Astrocyte (in vitro differentiated cells and primary cell): ENCODE measurements at places on chromosomes 5 and 9.
A peak's percentile ranks its signal among the peaks of the same experiment; 100 is the strongest.

DNA sequence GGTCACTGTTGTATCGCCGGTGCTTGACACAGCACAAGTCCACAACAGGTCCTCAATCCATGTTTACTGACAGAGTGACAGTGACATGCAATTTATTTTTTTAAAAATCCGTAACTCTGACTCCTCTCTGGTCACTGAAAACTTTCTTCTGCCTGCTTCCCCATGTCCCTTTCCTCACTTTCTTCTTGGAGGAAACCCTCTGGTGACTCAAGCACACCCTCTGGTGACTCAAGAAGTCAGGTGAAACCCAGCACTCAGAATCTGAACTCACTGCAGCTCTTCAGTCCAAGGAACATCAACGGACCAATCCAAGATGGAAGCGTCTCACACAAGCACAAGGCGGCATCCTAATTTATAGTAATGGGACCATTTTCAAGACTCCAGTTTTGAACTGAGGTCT, 245.9 kb downstream of the FSTL4 start:
- DNase-seq, result no peak
- no peak overlapping the region for H3K27ac ChIP-seq
- no peaks in the 10 kb centered on the region for H3K4me1 ChIP-seq
- H3K27me3 ChIP-seq, result peaks cover 5% of the 10 kb centered on the region
- H3K36me3 ChIP-seq, result no peaks in the 10 kb centered on the region
- H3K4me3 ChIP-seq, result no peak overlapping the region

DNA sequence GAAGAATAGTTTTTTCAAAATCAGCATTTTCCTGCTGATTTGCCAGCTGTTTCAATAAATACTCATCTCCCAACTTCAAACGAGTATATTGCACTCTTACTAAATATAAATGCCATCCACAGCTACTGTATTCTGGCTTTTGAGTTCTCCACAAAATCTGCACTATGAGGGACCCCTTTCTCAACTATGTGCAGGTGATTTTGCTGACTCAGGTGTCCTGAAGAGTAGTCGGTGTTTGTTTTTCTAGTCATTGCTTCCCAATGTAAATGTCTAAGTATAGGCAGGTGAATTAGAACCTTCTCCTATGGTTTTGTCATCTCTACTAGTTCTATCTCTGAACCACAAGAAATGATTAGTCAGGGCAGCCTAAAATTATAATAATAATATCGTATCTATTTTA, 616.8 kb upstream of the MEF2C start:
- no peaks in the 10 kb centered on the region for H3K36me3 ChIP-seq
- H3K27me3 ChIP-seq, result no peaks in the 10 kb centered on the region
- H3K4me3 ChIP-seq, result no peak overlapping the region
- H3K27ac ChIP-seq, result no peak overlapping the region

DNA sequence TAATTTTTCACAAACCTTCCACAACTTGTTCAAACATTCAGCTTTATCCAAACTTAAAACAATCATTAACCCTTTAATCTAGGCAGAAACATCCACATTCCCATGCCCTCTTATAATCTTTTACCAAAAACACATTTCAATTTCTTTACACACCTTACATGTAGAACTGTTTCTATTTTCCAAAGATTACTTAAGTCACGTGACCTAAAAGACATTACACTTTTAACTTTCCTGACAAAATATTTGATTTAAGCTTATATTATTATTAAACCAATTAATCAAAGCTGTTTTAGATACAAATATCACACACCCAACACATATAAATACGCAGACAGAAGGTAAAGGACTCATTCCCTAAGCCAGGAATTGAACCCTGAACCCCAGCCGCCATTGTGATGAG, 21.0 kb upstream of the MRPS30 start:
- DNase-seq, result no peak
- no peak overlapping the region for H3K4me3 ChIP-seq
- H3K27ac ChIP-seq, result no peak overlapping the region
- H3K36me3 ChIP-seq, result no peaks in the 10 kb centered on the region
- no peaks in the 10 kb centered on the region for H3K4me1 ChIP-seq

- no peak overlapping the region for H3K4me3 ChIP-seq
- no peak for DNase-seq
- H3K27ac ChIP-seq, result no peak overlapping the region
Observed at GRCh38 chr9:98698856-98699255, 9.9 kb downstream of the GABBR2 start.

- no peaks in the 10 kb centered on the region for H3K36me3 ChIP-seq
- no peak overlapping the region for H3K27ac ChIP-seq
- no peak for DNase-seq
Observed at GRCh38 chr5:57179262-57180200, 5.7 kb downstream of the GPBP1 start.

DNA sequence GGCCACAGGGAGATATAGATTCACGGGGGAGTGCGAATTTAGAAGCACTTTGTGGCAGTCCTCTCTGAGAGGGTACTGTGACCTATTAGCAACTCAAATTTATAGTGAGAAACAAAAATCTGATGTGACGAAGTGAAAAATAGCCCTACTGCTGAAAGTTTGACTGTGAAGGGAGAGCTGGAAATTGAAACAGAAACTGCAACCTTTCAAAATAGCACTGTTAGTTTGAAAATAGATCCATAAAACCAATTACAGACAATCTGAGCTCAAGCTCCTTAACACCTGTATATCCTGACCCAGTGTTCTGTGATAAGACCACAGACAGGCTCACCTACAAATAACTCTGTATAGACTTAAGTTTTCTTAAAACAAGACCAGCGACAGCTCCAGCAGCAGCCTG, 420.1 kb downstream of the IRX1 start:
- no peak overlapping the region for H3K4me3 ChIP-seq
- no peaks in the 10 kb centered on the region for H3K36me3 ChIP-seq
- DNase-seq, result no peak
- H3K27me3 ChIP-seq, result no peaks in the 10 kb centered on the region

- no peaks in the 10 kb centered on the region for H3K27me3 ChIP-seq
- H3K27ac ChIP-seq, result no peak overlapping the region
- peaks cover 8% of the 10 kb centered on the region for H3K4me1 ChIP-seq
- no peak overlapping the region for H3K4me3 ChIP-seq
- H3K36me3 ChIP-seq, result no peaks in the 10 kb centered on the region
Observed at GRCh38 chr5:145497052-145497451, 338.1 kb downstream of the PRELID2 start.

- no peak overlapping the region for H3K27ac ChIP-seq
- no peaks in the 10 kb centered on the region for H3K4me1 ChIP-seq
- no peak overlapping the region for H3K4me3 ChIP-seq
Observed at GRCh38 chr5:1065891-1066650, 45.8 kb downstream of the SLC12A7 start.

DNA sequence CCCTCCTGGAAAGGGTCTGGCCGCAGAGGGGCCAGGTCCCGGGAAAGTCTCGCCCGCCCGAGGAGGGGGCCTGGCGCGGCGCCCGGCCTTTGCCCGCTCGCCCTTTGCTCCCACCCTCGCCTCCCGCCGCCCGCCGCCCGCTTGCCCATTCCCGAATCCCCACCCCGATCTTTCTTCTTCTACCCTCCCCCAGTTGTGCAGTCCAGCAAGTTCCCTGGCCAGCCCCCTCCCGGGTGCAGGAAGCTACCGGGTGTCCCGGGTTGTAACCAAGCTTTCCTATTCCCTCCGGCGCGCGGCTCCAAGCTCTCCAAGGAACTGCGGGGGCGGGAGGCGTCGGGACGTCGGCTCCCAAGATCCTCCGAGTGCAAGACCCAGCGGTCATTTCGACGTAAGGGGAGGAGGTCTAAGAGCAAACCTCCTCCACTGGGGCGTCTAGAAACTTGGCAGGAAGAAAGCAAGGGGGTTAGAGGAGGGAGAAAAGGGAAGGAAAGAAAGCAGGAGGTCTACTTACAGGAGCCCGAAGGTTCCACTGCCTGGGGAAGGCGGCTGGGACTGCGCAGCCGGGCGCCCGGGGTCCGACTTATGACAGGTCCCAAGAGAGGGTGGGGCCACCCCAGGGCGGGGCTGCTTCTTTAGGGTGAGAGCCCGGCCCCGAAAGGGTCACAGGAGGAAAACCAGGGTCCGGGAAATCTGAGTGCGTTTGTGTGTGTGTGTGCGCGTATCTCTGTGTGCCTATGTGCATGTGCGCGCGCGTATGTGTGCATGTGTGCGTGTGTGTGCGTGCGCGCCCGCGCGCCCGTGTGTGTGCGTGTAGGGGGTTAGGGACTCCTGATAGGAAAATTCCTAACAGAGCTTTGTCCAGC, at the start of gene PTGR1:
PTGR1 (minus strand) TSS at position 556 of the 863 bp plus-strand sequence. CDS start 2,225 bp downstream, outside the sequence.
- H3K36me3 ChIP-seq, result peaks cover 11% of the 10 kb centered on the region
- H3K4me3 ChIP-seq, result peak within 1 kb of the TSS; percentile 70
- DNase-seq, result peak; percentile 85
- no peaks in the 10 kb centered on the region for H3K27me3 ChIP-seq

DNA sequence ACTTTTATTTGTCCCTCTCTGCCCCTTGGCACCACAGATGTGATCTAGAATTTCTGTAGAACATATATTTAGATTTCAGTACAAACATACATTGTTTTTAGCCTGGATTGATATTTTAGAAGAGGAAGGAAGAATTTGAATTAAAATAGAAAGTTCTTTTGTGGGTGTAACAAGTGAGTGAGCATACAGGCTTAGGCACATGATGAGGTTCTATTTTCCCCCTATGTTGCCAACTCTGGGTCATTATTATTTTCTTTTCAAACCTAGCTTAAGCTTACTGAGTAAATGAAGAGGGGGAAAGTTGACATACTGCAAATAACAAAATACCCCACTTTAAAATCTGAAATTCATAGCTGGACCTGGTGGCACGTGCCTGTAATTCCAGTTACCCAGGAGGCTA, 102.9 kb downstream of the GCNT1 start:
- no peaks in the 10 kb centered on the region for H3K36me3 ChIP-seq
- H3K27me3 ChIP-seq, result no peaks in the 10 kb centered on the region
- no peak for DNase-seq
- peaks cover 22% of the 10 kb centered on the region for H3K4me1 ChIP-seq

- no peaks in the 10 kb centered on the region for H3K36me3 ChIP-seq
- peak; percentile 67 for DNase-seq
- no peak overlapping the region for H3K27ac ChIP-seq
- H3K4me3 ChIP-seq, result no peak overlapping the region
- peaks cover 26% of the 10 kb centered on the region for H3K4me1 ChIP-seq
Observed at GRCh38 chr9:14198841-14199455, 115.0 kb downstream of the NFIB start.

DNA sequence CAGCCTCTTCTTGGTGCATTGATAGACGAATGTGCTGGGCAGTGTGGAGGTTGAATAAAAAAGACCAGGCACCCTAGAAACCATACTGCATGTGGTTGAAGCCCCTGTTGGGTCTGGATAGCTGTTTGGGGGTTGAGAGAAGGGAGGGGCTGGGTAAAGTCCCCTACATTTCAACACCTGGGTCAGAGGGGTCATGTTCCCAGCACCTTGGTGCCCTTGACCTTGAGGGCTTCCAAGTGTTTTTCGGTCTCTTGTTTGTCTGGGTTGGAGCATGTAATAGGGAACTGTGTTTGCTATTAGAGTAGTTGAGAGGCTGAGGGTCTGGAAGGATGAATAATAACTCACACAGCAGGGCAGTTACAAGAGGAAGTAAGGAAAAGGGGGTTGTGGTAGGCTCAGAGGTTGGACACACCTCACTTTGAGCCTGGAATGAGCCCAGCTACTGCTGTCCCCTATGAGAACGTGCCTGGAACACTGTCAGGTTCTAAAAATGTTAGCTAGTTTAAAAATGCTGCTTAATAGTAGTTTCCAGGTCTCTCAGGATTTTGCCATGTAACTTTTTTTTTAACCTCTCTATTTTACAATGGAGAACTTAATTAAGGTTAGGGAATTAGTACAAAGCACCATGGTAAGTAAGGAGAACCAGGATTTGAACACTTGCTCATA, 155.2 kb upstream of the SPRY4 start:
- H3K36me3 ChIP-seq, result no peaks in the 10 kb centered on the region
- DNase-seq, result no peak
- H3K4me1 ChIP-seq, result peaks cover 7% of the 10 kb centered on the region
- H3K4me3 ChIP-seq, result no peak overlapping the region
- no peak overlapping the region for H3K27ac ChIP-seq
- no peaks in the 10 kb centered on the region for H3K27me3 ChIP-seq

GRCh38 chr5:142643634-142644033, 42.3 kb downstream of the FGF1 start:
- no peak overlapping the region for H3K4me3 ChIP-seq
- peak overlapping the region; percentile 88 for H3K27ac ChIP-seq
- peaks cover 24% of the 10 kb centered on the region for H3K4me1 ChIP-seq
- H3K36me3 ChIP-seq, result no peaks in the 10 kb centered on the region
- DNase-seq, result no peak

DNA sequence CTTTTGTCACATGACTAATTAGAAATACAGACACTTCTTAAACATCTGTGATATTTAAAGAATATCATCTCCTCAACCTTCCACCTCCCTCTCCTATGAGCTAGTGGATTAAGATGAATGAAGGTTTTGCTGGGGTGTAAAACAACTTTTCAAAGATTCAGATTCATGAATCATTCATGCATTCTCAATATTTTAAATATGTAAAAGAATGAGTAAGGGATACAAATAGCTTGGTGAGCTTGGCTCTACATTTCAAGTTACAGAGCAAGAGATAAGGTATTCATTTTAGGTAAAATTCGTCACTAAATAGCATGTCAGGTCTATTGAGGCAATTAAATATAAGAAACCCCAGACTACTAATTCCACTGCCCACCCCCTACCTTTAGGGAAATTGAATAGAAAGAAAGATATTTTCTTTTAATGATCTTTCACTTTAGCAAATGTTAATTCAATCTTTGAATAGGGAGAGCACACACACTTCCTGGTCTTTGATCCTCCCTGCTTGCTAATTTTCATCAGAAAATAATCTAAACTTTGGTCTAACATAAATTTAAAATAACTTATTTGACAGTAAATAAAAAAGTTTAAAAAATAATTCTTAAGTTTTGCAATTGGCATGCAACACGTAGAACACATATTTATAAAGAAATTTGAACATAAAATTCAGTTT, 486.9 kb upstream of the ITGA1 start:
- no peak for DNase-seq
- no peak overlapping the region for H3K4me3 ChIP-seq
- H3K4me1 ChIP-seq, result no peaks in the 10 kb centered on the region
- no peak overlapping the region for H3K27ac ChIP-seq
- H3K36me3 ChIP-seq, result no peaks in the 10 kb centered on the region
- no peaks in the 10 kb centered on the region for H3K27me3 ChIP-seq

- H3K36me3 ChIP-seq, result no peaks in the 10 kb centered on the region
- no peak for DNase-seq
- peaks cover 22% of the 10 kb centered on the region for H3K4me1 ChIP-seq
- H3K4me3 ChIP-seq, result no peak overlapping the region
- H3K27ac ChIP-seq, result peak overlapping the region; percentile 100
Observed at GRCh38 chr9:6565312-6565711, 80.2 kb downstream of the GLDC start.

DNA sequence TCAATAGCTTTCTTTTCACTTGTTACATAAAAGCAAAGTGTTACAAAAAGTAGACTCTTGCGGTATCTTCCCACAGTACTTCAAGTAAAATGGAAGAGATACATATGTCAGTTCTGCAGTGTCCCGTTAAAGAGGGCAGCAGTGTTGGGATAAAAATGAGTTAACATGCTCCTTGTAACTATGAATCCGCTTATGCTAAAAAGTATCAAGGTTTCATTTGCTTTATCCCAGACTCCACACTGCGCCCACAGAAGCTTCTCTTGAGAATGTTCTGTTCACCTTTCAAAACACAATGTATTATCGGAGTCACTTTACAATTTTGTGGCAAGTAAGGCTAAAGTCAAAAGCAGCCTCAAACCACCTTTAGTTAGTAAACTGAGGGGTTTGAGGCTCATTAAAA, 790 bp downstream of the PTAR1 start:
- no peaks in the 10 kb centered on the region for H3K36me3 ChIP-seq
- peak overlapping the region; percentile 89 for H3K27ac ChIP-seq
- H3K27me3 ChIP-seq, result no peaks in the 10 kb centered on the region
- H3K4me3 ChIP-seq, result peak overlapping the region; percentile 79

GRCh38 chr5:123671042-123671441, 159.1 kb downstream of the CSNK1G3 start:
- no peaks in the 10 kb centered on the region for H3K27me3 ChIP-seq
- H3K4me1 ChIP-seq, result no peaks in the 10 kb centered on the region
- no peaks in the 10 kb centered on the region for H3K36me3 ChIP-seq
